ENCODE measurements at places on chromosomes 6 and 20.

DNA sequence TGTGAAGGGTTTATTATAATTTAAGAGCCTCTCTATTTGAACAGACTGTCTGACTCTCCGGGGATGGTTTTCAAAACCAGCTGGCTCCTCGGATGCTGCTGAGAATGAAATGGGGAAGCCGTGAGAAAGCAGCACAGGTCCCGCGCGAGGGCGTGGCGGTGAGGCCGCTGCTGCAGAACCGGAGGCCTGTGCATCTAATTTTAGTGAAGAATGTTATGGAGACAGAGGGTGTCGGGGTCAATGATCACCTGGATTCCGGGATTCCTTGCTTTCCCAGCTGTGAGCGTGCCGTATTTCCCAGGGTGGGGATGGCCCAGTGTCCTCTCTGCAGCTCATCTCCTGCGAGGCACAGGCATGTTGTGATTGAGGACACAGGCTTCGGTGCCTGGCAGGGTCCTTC, 348.0 kb downstream of the CDH4 start:
- DNase-seq: no peak

DNA sequence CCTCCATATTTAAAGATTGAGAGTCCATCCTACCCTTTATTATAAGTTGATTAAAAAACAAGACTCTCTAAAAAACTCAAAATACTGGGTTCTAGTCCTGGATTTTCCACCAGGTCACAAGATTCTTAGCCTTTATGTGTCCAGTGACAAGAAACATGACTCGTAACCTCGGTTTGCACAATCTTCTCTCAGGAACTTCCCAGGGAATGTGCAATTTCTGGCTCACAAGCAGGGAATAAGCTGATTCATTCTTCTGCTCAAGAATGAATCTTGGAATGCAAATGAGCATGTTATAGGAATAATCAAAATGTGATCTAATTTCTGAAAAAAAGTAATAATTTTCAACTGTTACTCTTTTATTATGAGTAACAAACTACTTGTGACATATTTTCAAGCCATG, 45.1 kb downstream of the OGFRL1 start:
- no peak for DNase-seq

DNA sequence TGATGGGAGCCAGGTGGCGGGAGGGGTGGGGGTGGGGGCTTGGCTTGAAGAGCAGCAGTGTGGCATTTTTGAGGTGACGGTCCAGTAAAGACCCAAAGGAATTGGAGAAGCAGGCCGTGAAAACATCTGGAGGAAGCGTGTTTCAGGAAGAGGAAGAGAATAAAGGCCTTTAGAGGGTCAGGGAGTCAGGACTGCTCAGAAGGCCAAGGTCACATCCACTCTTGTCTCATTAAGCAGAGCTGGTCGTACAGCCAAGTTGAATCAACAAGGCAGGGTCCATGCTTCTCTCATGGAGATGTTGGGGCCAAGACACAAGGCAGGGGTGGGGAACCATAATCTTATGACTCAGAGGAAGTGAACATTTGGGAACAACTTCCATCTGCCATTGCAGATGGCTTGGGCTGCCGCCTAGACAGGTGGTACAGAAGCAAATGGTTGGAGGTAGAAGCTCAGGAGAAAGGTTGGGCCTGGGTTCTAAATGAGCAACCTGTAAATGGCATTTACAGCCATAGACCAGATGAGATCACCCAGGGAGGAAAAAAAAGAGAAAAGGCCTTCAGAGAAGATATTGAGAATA, 179.6 kb downstream of the TTLL2 start:
- no peak for DNase-seq

GRCh38 chr6:39941820-39942219, 7.6 kb upstream of the MOCS1 start:
- DNase-seq: no peak

DNA sequence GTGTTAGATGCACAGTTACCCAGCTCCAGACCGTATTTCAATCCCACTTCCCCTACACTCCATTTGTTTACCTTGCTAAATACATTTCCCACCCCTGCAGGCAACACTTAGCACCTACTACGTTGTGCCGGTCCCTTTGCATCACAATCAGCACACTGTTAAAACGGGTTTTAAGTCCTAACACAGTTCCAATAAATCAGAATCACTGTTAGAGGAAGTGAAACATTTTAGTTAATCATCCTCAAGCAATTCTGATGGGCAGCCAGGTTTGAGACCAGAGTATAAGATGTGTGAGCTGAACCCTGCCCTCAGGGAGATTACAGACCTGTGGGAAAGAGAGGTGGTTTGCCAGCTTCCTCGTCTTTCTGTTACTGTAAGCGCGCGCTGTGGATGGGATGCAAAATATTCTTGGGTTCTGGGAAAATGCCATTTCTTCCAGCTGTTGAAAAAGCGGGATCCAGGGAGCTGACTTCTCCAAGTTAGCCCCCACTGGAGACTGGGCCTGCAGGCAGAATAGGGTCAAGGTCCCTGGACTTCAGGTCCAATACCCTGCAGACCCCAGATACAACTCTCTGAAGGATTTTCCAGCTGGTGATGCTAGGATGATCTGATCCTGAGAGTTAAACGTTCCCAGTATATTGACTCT, 3.1 kb downstream of the ZCCHC3 start:
- DNase-seq: no peak

DNA sequence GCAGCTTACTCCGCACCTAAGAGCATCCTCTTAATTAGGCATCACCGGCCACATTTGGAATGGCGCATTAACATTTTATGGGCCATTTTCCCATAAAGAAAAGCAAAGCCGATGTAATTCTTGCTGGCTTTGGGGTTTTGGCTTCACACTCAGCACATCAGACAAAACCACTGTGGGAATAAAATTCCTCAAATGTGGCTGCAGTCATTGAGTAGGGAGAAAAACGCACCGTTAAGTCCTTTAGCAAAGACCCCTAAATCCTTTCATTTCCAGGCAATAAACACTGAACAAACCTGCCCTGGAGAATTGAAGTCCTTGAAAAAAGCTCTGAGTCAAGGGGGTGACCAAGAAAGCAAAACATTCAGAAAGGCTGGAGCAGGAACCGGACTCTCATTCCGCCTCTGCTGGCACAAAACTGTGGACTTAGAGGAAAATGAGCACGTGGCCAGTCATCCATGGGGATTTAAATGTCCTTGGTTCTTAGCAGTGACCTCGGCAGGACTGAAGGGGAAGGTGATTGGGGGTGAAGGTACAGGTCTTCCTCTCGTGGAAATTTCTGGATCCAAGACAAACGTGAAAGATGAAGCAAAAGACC, 102.9 kb downstream of the CDH4 start:
- DNase-seq: no peak

DNA sequence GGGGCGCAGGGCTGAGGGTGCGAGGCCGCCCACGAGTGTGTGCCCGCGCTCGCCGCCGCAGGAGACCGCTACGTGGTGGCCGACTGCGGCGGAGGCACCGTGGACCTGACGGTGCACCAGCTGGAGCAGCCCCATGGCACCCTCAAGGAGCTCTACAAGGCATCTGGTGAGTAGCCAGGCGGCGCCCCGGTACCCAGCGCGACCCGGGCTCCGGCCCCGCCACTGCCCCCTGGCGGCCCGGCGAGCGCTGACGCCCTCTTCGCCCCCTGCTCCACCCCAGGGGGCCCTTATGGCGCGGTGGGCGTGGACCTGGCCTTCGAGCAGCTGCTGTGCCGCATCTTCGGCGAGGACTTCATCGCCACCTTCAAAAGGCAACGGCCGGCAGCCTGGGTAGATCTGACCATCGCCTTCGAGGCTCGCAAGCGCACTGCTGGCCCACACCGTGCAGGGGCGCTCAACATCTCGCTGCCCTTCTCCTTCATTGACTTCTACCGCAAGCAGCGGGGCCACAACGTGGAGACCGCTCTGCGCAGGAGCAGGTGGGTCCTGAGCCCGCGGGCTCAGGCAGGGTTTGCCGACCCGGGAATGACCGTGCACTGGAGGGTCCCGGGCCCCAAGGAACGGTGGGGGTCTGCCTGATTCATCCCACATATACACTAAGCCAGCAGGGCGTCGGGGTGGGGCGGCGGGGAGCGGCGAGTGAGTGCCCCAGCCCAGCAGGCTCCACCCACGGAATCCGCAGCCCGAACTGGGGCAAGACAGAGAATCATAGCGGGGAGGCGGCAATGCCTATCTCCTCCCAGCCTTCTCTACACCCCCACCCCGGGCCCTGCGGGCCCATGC, 17.4 kb downstream of the HSPA12B start:
- peak; percentile 37 for DNase-seq

- DNase-seq: no peak
Observed at GRCh38 chr20:40949346-40949745, 79.3 kb upstream of the TOP1 start.

- DNase-seq: no peak
Observed at GRCh38 chr20:13809373-13809772, 24.5 kb downstream of the NDUFAF5 start.
